Activated CD4-positive, alpha-beta memory T cell treated with anti-CD3 and anti-CD28 coated beads, Interleukin-2, amount 10 ng/mL, durations not matched to agents 7 days and 5 days (primary cell): ENCODE measurements at places on chromosomes 4 and X. TPM values are rescaled to one million over a fixed set of nuclear protein-coding genes. Genes with fewer than 3 reads are reported as not detected.

DNA sequence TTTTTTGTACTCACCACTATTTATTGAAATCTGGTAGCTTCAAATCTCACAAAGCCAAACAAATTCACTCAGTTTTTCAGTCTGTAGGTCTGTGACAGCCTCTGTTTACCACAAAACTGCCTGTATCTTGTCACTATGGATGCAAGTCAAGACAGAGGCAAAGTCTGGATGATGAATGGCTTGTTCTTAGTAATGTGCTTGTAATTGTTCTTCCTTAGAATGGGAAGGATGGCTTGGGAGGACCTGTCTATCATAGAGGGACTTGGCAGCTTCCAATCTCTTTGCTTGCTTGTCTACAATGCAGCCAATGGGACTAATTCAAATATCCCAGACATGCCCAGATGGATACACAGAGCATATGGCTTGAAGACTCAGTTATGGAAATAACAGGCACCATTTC is 141.2 kb upstream of the SCML1 start:
- no peak for DNase-seq

Gene SMARCA1
- not detected for total RNA-seq

Gene CNGA1
- total RNA-seq = not detected

- no peak for DNase-seq
Measured at GRCh38 chr4:124334119-124334518, 378.4 kb downstream of the ANKRD50 start.

Gene PNMA3
- total RNA-seq = 3.6 TPM

Gene STATH
- not detected for total RNA-seq

DNA sequence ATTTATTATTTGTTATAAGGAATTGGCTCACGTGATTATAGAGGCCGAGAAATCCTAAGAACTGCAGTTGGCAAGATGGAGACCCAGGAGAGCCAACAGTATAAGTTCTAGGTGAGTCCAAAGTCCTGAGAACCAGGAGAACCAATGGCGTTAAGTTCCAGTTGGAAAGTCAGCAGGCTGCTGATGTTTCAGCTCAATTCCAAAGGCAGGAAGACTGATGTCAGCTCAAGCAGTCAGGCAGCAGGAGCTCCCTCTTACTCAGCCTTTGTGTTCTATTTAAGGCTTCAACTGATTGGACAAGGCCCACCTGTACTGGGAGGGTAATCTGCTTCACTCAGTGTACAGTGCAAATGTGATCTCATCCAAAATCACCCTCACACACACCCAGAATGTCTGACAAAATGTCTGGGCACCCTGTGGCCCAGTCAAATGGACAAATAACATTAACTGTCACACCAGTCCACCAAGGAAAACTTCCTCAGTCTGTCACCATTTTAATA is 30.8 kb upstream of the TBL1X start:
- DNase-seq = no peak

DNA sequence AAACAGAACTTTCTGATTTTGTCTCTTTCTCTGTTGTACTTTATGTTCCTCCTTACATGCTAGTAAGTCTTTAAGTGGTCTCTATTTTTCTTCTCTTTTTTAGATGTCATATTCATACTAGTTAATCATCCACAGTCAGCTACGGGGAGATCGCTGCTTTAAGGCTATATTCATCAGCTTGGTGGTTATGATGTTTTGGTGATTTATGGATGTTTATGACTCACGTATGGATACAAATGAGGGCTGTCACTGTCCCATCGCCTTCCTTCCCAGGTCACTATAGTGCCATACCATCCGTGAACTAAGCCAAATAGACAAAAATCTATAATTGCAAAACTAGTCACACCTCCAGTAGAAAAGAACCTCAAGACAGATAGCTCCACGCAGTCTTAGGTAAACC is 296.8 kb upstream of the AADAT start:
- no peak for DNase-seq

- no peak for DNase-seq
Measured at GRCh38 chrX:28312965-28313364, 274.3 kb upstream of the IL1RAPL1 start.

DNA sequence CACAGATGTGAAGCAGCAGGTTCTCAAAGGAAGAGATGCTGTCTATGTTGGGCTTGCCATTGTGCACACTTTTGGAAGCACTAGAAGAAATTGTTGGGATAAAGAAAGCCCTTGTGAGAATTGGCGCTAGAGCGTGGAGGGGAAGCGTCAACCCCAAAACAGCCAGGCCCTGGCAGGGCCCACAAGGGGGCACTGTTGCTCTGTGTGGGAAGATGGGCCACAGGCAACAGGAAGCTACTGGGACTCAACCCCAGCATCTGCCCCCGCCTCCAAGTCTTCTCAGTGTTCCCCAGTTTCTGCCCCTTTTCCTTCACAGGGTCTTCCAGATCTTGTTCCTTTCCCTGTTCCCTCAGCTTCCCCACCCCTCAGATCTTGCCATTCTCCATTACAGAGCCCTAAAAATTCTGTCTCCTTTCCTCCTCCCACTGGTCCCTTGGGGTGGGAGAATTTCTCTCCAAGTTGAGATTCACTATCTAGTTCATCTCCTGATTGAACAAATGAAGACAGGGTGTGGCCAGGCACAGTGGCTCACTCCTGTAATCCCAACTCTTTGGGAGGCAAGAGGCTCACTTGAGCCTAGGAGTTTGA is 85.5 kb downstream of the STARD8 start:
- DNase-seq = peak; percentile 73

DNA sequence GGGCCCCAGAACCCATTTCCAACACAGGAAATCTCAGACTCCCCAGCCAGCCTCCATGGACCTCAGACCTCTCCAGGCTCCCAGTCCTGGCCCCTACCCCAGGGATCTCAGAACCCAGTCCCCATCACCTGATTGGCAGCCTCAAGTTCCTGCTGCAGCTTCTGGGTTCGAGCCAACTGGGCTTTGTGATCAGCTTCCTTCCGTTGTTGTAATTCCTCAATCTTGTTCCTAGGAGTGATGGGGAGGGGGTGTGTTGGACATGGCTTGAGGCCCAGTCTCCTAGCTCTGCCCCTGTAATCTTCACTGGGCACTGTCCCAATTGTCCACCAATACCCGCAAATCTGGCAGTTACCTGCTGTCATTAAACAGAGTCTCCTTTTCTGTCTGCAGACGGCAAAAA is 12.6 kb downstream of the GRIPAP1 start:
- no peak for DNase-seq
